SJSA1 (cell line): ENCODE measurements at places on chromosomes 6 and 20. TPM values are rescaled to one million over a fixed set of nuclear protein-coding genes. Genes with fewer than 3 reads are reported as not detected.

DNA sequence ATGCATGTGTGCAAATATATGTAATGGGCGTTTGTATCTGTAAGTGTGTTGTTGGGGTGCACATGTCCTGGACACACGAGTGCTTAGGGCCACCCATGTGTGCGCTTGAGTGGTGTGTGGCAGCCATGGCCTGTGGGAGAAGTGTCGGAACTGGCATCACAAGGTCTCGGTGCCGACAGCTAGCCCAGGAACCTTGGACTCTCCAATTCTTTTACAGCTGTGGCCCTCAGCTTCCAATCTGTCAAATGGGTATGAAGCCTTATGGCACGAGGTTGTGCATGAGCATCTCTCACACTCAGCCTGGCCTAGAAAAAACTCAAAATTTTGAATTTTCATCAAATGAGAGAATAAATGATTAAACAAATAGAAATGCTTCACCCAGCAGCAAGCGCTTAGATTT, 42.0 kb downstream of the SPDEF start:
- DNase-seq: no peak

DNA sequence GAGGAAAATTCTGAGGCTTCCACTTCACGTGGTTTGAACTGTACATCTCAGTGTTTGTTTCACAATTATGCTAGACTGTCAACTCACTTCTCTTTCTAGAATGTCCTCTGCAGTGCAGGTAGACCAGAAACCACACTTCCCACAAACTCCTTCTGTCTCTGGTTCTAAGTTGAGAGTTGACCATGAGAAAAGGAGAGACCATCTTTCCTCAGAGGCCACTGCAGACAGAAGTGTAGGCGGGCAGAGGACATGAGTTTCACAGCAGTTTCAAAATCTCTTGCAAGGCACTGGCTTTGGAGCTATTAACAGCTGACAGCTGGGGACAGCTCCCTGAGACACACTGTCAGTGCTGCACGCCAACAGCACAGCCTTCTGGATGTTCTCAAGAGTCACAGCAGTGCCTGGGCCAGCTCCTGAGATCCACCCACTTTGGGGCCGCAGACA, 55.4 kb upstream of the MOXD1 start:
- no peak for DNase-seq

SNX9 gene
- total RNA-seq: 27.4 and 32.8 TPM in 2 replicates

DNA sequence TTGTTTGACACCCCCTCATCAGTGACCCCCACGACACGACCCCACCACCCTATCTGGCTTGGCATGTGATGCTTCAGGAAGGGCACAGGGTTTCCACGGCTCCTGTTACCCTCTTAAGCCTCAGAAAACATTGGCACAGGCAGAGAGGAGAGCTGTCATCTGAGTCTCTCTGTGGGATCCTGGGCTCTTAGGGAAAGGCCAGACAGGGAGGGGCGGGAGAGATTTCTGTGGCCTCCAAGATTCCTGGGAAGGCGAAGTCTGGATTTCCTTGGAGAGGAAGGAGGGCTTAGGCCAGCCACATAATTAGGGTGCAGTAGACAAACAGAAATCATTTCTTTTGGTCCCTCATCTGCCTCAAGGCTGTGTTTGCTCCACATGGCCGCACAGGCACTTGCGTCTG, 191.6 kb upstream of the SNX9 start:
- no peak for DNase-seq

GRCh38 chr6:49551866-49552129, 1.3 kb downstream of the C6orf141 start:
- no peak for DNase-seq

GRCh38 chr6:2659882-2660281, 90.8 kb downstream of the MYLK4 start:
- no peak for DNase-seq

DNA sequence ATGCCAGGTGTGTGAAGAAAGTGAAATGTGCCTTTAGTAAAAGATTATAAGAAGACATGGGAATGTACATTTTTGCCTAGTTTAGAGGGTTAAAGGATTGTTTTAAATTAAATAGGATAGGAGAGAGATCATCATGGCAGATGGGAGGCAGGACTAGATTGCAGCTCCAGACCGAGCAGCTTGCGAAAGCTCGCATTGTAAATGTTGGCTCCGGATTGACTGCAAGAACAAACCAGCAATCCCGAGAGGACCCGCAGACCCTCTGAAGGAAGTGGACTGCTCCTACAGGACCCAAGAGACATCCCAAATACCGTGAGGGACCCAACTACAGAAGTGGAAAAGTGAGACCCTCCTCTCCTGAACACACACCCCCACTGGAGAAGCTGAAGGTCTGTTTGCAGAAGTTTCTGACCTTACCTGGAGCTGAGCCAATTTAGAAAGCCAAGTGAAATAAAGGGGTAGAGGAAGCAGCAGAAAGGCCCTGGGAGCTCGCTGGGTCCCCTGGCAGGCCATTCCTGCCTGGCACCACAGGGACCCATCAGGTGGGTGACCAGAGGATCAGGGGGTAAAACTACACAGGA, 30.0 kb upstream of the TPD52L1 start:
- no peak for DNase-seq

KPNA5 gene
- 7.2 and 7.3 TPM in 2 replicates for total RNA-seq
